ENCODE measurements at places on chromosomes 1 and 21.
A peak's percentile ranks its signal among the peaks of the same experiment; 100 is the strongest.

- peak; percentile 7 for DNase-seq
Observed at GRCh38 chr1:97791251-97791650, 129.6 kb downstream of the DPYD start.

DNA sequence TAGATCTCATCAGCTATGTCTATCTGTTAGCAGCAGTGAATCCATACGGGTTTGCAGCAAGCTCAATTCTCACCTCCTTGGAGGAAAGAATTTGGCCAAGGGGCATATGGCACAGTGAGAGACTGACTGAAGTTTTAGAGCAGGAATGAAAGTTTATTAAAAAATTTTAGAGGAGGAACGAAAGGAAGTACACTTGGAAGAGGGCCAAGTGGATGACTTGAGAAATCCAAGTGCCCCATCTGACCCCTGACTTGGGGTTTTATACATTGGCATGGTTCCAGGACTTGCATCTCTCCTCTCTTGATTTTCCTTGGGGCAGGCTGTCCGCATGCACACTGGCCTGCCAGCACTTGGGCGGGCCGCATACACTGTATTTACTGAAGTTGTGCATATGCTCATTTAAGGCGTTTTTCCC lies 9.2 kb upstream of the OSBPL9 start:
- DNase-seq, result no peak

DNA sequence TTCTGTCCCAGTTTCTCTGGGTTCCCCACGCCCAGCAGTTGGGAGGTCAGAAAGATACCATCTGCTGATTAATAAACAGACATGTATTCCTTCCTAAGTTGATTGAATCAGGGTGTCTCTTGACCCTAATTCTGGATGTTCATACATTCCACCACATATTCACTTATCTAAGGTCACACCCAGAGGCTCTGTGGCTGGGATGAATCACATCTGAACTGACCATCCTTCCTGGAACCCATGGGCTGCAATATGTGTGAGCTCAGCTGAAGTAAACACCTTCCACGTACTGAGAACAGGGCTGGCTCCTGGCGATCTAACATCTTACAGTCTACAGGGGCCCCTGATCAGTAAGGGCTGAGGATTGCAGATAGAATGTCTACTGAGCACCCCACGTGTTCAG lies 20.5 kb upstream of the TRABD2B start:
- no peak for DNase-seq

DNA sequence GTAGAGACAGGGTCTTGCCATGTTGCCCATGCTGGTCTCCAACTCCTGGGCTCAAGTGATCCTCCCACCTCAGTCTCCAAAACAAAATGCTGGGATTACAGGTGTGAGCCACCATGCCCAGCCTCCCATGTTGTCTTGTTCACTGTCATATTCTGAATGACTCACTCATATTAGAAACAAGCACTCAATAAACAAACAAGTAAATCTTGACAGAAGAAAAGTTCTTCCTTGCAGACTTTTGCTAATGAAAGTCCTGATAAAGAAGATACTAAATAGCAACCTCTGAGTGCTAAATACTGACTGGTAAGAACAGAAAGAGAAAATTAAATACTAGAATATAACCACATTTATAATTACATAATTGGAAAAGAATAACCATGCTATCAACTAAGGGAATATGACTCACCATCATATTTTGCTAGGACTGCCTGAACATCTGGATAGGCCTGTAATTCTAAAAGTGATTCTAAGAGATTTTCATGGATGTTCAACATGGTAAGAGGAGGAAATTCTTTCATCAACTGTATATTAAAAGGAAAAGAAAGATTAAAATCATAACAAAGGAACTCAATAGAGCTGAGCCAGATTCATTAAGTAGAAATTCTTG lies 37.3 kb downstream of the ST7L start:
- no peak for DNase-seq

DNA sequence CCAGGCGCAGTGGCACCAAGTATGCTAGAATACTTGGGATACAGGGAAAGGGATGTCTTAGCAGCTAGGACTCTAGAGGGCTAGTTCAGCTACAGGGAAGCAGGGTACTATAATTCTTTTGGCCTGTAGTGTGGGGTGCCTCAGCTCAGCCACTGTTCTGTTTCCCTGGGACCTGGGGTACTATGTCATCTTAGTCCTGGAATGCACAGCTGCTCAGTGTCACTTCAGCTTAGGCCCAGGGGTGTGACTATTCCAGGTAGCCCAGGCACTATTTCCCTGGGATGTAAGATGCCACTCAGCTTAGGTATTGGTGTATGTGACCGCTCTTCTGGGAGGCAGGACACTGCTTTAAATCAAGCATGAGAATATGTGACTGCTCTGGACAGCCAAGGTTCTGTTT lies 34.1 kb downstream of the RGSL1 start:
- no peak for DNase-seq

- DNase-seq, result no peak
Observed at GRCh38 chr1:162213281-162213912, 143.9 kb downstream of the NOS1AP start.

DNA sequence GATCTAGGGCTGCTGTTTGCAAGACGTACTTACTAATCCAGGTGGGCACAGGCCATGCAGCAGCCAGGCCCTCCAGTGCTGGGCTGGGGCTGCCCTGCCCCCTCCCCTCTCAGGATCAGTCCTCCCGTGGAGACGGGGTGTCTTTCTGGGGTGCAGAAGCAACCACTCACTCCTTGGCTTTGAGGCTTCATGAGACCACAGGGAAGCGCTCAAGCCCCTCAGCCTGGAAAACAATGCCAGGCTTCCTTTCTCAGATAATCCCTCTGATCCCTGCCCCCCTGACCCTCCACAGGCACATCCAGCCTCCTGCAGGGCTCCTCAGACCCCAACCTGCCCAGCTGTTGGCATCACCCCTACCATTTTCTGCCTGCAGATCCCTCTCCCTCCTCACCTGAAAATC lies 13.9 kb upstream of the C2CD2 start:
- DNase-seq, result no peak

DNA sequence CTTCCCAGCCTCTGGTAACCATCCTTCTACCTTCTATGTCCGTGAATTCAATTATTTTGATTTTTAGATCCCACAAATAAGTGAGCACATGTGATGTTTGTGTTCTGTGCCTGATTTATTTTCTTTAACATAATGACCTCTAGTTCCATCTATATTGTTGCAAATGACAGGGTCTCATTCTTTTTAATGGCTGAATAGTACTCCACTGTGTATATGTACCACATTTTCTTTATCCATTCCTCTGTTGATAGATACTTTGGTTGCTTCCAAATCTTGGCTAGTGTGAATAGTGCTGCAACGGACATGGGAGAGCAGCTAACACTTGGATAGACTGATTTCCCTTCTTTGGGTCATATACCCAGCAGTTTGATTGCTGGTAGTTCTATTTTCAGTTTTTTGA lies 51.8 kb downstream of the WDR4 start:
- DNase-seq, result no peak

DNA sequence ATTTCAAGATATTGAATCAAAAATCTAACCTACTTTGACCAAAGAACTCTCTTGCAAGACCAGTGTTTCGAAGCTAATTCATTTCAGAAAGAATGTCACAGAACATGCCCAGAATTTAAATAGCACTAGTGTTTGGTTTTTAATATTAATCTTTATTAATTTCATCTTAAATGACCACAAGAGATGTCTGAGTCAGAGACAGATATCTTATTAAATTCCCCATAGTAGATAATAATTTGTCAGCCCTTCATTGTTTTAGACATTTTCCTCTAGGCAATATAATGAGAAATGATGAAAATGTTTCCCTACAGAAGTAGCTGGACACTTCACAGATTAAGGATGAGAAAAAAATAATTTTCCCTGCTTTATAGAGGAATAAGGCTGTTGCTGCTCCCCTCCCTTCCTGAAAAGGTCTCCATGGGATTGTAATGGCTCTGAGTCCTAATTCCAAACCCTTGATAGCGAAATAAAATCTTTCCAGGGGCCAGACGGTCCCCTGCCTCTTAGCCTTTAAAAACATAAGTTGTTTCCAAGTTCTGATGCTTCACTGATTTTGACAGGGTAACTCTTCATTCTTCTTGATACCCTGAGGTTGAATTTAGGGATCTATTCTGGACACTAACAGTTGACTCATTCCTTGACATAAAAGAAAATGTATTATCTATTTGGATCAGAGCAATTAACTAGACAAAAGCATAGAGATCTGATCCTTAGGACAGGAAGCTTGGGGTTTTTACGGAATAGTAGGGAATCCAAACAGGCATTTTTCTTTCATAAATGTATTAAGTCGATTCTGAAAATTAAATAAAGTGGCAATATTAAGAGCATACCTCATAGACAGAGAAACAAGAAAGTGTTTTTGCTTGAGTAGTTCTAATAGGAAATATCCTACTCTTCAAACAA lies 820.8 kb downstream of the BRINP3 start:
- DNase-seq, result no peak

DNA sequence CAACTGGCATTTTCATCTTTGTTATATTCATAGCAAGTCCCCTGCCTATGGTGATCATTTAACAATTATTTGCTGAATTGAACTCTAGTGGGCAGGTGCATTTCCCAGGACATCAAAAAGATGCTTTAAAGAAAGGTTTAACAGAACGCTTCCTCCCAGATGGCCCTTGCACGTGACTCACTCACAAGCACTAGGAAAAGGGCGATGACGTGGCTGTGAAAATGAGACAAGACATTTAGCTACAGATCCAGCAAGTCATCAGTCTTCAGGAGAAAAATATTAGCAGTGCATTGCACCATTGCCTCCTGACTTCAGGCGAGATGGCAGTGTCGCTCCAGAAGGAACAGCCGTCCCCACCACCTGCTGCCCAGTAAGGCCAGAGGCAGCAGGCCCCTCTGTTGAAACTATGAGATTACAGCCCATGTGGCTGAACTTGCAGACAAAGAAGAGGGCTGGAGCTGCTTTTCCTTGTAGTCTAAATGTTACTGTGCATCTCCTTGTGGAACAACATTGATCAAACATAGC lies 37.2 kb downstream of the DSCAM start:
- DNase-seq, result no peak

- no peak for DNase-seq
Observed at GRCh38 chr1:42056460-42056859, 96.8 kb upstream of the GUCA2B start.

DNA sequence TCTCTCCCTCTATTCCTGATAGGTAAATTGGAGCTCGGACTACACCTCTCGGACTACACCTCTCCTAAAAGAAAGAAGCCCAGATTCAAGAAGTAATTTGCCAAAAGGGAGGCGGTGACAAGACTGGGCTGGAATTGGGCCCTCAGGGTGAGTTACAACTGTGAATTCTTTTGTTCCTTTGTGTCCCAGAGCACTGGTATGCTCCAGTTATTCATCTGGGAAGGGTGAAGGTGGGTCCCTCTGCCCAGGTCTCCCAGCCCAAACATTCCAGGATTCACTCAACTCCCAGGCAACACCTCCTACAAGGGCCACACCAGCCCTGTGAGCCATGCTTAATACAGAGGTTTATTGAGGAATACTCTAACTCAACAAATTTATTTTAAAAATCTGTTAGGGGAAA lies 69.2 kb downstream of the LMX1A start:
- no peak for DNase-seq

Data from GM13977 (cell line).